Stimulated activated naive CD4-positive, alpha-beta T cell treated with Interleukin-2 at 50 U/mL for 16 hours (primary cell): ENCODE measurements at places on chromosomes 16 and 17.

DNA sequence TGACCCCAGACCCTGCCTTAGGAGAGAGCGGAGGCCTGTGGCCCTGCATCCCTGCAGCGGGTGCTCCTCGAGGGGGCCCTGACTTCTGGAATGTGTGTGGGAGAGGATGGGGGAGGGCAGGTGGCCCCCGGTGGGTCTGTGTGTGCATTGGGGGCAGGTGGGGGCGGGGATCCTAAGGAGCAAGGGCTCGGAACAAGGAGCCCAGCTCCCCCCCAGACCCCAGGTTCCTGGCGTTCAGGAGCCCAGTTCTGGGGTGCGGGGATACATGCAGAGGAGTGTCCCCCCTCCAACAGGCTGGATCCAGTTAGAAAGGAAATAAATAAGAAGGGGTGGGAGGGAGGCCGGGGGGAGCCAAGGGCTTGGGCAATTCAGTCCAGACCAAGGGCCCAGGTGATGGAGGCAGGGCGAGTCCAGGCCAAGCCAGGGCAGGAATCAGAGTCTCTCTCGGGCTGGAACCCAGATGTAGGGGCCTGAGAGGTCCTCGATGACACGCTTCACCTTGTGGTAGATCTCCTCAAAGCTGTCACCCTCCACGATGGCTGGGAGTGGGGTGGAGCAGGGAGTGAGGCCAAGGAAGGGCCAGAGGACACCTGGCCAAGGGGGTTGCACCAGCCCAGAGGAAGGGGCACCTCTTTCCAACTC lies 11.2 kb upstream of the ASGR1 start:
- no peak for DNase-seq

DNA sequence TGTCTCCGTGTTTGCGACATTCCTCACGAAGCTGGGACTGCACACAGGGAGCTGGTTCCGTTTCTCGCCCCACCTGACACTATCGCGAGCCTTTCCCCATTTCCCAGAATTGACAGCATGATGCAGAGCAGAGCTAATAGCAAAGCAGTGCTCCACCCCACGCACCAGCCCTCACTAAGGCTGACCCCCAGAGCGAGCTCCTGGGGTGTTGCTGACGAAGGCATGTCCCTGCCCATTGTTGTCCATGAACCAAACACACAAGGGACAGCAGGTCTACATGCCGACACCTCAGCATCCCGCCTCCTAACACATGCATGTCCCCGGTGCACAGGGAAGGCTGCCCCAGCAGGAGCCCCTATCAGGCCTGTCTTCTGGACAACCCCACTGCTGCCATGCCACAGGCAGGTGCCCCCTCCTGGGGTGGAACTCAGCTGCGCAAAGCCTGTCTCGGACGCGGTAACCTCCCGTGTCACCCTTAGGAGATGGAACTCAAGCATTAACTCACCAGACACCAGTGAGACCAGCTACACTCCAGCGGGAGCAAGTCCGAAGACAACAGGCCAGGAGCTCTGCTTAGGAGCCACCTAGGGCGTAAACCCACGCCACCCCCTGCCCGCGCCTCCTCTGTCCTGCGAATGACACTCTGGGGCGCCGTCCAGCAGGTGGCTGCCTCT lies 16.9 kb upstream of the TRAP1 start:
- DNase-seq = no peak

GRCh38 chr16:10787304-10787703 lies 31.3 kb downstream of the TVP23A start:
- DNase-seq = no peak

- no peak for DNase-seq
These were observed 141.7 kb upstream of the ANKFN1 start for GRCh38 chr17:56011406-56012131.

DNA sequence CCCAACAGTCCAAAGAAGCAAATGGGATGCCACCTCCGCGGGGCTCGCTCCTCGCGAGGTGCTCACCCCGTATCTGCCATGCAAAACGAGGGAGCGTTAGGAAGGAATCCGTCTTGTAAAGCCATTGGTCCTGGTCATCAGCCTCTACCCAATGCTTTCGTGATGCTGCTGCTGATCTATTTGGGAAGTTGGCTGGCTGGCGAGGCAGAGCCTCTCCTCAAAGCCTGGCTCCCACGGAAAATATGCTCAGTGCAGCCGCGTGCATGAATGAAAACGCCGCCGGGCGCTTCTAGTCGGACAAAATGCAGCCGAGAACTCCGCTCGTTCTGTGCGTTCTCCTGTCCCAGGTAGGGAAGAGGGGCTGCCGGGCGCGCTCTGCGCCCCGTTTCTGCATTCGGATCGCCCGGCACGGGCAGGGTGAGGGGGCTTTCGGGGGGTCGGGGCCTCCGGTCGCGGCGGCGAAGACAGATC lies at the start of gene CDH13:
Gene CDH13, plus strand, starts transcription at position 179 of the 471 bp plus-strand sequence.
- no peak for DNase-seq
